ENCODE measurements at places on chromosomes 4 and X. TPM values are rescaled to one million over a fixed set of nuclear protein-coding genes. Genes with fewer than 3 reads are reported as not detected.

GRCh38 chr4:137968956-137969678 lies 273.0 kb downstream of the SLC7A11 start:
- no peak for DNase-seq

- no peak for DNase-seq
Observed at GRCh38 chr4:1610791-1611500, 73.2 kb downstream of the FAM53A start.

Gene TLR7
- total RNA-seq: 0.22 TPM

Gene AMBN
- not detected for total RNA-seq

Gene ZNF41
- 12.1 TPM for total RNA-seq

DNA sequence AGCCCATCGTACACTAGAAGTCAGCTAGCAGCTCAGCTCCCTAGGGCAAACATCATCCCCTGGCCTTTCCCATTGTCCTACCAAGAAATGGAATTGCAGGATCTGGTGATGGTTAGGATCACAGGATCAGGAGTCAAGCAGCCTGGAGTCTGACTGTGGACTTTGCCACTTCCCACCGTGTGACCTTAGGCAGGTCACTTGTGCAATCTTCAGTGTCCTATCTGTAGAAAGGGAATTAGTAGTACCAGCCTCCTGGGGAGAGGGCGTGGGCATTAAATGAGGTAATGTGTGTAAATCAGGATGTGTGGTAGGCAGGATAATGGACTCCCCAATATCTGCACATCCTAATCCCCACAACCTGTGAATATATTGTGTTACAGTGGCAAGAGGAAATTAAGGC lies 38.6 kb upstream of the APLN start:
- no peak for DNase-seq

GRCh38 chrX:30196322-30196721 lies 19.0 kb upstream of the MAGEB2 start:
- DNase-seq: no peak

Gene SPANXB1
- total RNA-seq: not detected

Gene SSX2
- not detected for total RNA-seq

DNA sequence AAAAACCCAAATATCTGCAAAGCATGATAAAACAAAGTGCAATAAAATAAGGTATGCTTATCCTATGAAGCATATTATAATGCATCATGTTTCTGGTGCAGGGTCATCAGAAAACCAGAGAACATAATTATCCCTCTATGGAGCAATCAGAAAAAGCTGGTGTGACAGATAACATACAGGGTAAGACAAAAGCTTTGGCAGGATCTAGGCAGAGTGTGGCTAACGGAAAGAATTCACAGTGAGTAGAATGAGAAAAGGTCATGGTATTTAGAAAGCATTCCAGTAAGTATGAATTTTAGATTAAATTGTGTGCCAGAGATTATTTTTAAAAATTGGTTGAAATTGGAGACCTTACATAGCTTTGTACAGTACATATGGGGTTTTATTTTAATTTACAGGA lies 29.0 kb upstream of the UGT2B4 start:
- no peak for DNase-seq

Gene SHOX
- total RNA-seq: not detected

DNA sequence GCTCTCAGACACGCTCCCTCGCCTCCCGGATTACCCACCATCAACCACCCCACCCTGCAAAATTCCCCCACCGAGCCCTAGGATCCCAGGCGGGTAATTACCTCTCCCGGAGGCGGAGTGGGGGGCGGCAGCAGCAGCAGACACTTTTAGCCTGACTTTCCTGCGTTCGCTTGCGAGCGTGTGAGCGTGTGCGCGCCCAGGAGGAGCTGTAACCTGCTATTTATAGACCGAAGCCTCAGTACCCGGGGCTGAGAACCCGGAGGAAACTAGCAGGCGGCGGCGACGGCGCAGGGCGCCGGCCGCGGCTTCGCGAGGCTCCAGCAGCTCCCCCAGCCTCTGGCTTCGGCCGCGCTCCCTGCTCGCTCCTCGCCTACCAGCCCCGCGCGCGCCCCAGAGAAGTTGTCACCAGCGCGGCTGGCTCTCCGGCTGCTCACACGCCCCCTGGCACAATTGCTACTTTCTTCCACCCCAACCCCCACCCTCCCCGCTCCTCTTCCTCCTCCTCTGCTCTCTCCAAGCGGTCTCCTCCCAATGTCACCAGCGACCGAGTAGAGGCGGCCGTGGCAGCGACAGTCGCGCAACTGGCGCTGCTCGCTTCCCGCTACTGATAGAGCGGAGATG lies at the start of gene INPP4B:
Gene INPP4B, minus strand, starts transcription at position 194 of the 621 bp plus-strand sequence.
- DNase-seq: no peak

Gene XK
- total RNA-seq: 10.1 TPM

Gene C4orf50
- total RNA-seq: not detected

DNA sequence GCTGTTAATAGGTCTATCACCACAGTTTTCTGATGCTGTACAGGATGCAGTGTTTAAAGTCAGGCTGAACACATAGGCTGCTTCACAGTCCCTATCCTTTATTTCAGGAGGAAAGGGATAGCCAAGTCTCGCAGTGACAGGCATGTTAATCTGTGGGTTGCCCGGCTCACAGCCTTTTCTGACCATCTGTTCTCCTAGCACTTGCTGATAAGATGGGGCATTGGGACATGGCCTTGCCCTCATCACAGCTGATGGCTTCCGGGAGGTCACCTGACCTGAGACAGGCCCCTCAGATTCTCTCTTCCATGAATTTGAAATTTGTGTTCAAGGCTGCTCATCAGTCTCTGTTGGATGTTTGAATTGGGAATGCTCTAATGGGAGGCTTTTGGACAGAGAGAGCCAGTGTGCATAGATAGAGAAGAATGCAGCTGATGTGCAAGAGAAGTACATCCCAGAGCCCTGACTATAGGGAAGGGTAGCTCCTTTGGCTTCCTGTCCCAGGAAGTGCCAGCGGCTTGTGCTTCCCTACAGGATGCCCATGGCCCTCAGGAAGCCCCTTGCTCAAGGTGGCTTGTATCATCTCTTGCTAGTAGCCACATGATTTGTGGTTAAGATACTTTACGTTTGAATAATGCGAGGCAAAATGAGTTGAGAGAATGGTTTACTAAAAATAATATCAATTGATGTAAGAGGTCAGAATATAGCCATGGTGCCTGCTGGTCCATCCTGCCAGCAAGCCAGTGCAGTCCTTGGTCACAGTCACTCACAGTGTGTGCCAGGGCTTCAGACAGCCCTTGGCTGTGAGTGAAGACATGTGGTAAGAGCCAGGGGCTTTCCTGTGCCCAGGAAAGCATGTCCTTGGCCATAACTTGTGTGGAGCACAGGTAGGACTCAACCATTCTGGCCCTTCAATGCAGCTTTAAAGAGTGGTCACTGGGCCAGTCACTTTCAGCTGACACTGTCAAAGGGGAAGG lies 88.6 kb downstream of the TSPAN7 start:
- no peak for DNase-seq

GRCh38 chr4:47209833-47210232 lies 178.5 kb downstream of the GABRB1 start:
- no peak for DNase-seq

- DNase-seq: no peak
Observed at GRCh38 chrX:70129816-70130215, 3.4 kb upstream of the IGBP1 start.

Gene CCNA2
- 0.51 TPM for total RNA-seq

- DNase-seq: no peak
Observed at GRCh38 chr4:153137159-153137558, 67.1 kb upstream of the TRIM2 start.

GRCh38 chrX:120419463-120419862 lies 49.6 kb downstream of the LAMP2 start:
- DNase-seq: no peak

DNA sequence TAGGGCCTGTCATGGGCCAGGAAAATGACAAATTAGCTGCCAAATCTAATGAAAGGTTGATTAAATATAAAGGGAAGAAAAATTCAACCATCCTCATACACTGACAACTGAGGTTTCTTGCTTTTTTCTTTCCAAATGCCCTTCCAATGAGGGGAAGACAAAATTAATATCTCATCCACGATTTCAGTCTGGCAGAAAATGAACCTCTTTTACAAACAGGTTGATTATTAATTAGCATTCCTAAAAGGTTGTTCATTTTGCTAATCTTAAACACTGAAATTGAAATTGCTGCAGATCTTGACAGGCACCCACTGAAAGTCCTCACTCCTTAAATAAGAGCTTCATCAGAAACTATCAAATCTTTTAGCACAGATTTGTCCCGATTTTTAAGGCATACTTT lies 45.5 kb downstream of the NPFFR2 start:
- DNase-seq: no peak

DNA sequence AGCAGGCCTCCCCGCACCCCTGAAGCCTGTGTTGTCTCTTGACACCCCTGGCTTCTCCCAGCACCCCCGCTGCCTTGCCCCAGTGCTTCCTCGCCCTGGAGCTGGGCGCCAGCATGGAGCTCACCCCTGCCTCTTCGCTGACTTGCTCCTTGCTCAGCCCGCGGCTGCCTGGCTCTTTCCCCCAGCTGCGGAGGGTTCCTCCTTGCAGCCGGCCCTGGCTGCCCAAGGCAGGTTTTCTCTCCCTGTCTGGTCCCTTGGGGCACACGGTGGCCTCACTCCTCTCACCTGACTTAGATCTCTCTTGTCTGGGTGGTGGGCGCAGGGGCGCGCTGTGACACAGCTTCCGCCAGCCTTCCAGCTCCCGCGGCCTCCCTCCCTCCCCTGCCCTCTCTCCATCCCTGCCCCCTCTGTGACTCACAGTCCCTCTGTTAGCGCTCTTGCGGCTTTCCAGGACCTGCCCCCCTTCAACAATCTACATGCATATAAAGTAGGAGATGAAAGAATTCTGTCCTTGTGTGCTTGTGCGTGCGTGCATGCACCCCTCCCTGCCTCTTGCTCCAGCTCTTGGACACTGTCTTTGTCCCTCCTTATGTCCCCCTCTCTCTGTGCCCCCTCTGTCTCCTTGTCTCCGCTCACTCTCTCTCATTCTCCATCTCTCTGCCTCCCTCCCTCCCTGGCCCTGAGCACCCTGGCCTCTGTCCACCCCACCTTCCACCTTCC lies 2.2 kb downstream of the PLXNB3 start:
- DNase-seq: no peak

DNA sequence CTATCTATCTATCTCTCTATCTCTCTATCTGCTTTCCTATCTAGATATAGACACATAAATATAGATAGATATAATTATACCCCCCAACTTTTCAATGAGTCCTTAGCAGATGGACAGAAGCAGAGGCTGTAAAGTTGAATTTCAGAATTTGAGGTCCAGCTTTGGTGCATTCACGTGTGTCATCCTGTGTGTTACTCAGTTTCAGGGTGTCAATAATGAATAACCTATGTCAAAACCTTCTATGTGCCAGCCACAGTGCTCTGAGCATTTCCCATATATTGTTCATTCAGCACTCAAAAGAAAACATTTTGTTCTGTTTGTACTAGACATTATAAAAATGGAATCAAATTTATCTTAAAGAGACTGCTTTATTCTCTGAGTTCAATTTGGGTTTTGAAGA lies 310.0 kb downstream of the ARHGAP24 start:
- DNase-seq: no peak

GRCh38 chrX:39653691-39654090 lies 444.1 kb downstream of the BCOR start:
- DNase-seq: no peak

Gene MAGEC2
- not detected for total RNA-seq

Gene CFAP47
- total RNA-seq: not detected

DNA sequence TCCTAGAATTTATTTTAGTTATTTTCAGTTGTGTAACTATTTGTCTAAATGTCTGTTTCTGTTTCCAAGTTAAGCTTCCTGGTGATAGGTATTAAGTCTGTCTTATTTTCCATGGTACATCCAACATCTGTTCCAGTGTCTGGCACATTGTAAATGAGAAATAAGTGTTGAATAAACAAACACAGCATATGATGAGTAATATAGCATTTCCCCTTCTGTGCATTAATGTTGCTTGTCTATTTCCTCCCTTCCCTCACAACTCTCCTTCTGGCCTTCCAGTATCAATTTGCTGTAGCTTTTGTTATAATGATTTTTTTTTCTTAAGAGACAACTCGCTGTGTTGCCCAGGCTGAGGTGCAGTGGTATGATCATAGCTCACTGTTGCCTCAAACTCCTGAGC lies 36.1 kb downstream of the COPS4 start:
- DNase-seq: no peak

DNA sequence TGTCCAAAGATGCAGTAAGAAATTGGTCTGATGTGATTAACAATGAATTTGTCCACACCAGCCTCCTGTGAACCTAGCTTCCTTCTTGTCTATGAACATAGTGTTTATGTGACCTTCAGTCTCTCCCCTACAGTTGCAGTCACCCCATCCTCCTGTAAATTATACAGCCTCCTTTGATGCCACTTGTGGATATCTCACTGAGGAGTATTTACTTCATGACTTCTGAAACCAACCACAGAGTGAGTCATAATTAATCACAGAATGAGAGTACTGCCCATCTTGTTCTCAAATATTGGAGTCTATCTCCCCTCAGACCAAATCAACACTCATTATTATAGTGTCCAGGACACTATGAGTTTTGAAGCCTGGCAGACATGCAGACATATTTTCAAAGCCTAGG lies 27.3 kb upstream of the XAGE2 start:
- DNase-seq: no peak

DNA sequence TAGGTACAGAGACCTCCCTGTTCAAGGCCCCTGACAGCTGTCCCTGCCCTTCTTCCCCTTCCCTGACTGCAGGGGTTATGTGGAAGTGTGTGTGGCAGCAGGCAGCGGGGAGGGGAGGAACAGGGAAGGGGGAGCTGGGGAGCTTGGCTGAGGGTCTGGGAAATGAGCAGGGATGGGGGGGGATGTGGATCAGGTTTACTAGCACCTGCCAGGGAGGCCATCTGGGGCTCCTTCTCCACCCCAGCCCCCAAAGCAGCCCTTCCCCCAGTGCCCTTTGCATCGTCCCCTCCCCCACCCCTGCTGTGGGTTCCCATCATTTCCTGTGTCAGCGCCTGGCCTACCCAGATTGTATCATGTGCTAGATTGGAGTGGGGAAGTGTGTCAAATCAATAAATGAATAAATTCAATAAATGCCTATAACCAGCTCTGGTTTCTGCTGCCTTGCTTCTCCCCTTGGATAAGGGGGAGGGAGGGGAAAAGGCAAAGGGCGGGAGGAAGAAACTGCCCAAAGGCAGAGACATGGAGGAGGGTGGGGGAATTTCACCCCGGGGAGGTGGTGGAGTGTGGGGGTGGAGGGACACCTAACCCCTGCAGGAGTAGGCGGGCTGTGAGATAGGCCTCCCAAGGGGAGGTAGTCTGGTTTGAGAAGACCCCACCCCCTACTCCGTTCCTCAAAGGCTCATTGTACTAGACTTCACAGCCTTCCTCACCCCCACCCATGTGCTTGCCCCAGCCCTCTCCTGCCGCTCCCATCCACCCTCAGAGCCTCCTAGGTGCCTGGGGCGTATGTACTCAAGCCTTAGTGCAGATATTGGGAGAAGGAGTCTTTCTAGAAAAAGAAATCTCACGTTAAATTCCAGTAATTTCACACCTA lies 3.2 kb downstream of the CXorf65 start:
- DNase-seq: no peak

DNA sequence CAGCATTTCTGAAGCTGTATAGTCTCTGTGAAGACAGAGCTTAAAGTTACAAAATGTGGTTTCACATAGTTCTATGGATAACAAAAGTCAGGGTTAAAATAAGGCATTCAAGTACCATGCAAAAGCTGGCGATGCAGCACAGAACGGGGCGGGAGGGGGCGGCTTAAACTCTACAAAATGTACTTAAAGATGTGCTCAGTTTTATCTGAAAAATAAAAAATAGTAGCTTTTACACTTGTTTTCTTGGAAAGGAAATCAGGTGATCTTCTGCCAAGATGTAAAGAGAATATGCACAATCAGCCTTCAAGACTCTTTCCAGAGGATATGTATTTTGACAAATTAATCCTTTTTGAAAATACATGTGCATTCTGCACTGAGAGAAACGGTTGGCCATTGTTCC lies 301.7 kb upstream of the EMCN start:
- no peak for DNase-seq

GRCh38 chr4:109699553-109700225 lies 3.6 kb downstream of the CASP6 start:
- DNase-seq: no peak

Gene MAGEA2B
- total RNA-seq: not detected
